ENCODE measurements at places on chromosomes 11 and 22.
A peak's percentile ranks its signal among the peaks of the same experiment; 100 is the strongest.

- DNase-seq: no peak
Measured at GRCh38 chr11:75626889-75627529, 41.8 kb downstream of the MAP6 start.

DNA sequence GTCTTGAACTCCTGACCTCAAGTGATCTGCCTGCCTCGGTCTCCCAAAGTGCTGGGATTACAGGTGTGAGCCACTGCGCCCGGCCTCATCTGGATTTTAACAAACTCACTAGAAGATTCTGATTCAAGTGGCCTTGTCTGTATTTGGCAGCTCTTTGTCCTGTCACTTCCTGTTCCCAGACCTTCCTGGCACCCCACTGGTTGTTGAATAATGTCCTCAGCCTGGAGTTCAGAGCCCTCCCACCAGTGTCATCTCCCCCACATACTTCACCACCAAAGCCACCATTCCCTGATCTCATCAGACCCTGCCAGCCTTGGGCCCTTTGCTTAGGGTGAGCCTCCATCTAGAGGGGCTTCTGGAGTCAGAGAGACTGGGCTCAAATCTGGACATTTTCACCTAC is 3.3 kb downstream of the PELI3 start:
- no peak for DNase-seq

DNA sequence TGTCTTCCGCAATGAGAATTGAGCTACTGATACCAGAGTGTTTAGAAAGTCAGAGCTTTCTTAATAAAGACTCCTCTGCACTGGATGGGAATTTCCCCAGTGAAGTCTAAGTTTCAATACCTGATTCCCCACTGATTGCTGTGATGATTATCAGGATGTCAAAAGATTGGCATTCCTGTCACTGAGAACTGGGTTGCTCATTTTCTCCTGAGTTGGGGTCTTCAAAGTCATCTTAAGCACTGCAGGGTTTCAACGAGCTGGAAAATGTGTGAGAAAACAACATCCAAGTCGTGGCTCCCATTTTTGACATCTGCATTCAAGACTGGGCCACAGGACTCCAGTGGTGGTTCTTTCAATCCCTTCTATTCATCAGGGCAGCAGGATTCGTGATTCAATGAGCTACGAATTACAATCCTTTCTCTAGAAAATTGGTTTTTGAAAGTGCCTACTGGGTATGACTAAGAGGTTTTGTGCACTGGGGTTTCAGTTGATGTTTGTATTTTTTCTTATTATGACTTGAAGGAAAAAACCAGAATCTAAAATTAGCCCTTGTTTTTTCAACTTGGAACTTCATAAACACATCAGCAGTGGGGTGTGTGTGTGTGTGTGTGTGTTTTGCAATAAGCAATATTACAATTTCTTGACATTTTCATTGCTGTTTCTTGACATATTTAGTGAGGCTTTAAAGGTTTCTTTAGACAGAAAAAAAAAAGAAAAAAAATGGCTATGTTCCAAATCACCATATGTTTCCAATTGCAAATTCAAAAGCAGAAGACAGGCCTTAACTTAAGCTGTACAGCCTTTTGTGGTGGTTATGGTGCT is 233.0 kb downstream of the FAM76B start:
- DNase-seq: no peak

DNA sequence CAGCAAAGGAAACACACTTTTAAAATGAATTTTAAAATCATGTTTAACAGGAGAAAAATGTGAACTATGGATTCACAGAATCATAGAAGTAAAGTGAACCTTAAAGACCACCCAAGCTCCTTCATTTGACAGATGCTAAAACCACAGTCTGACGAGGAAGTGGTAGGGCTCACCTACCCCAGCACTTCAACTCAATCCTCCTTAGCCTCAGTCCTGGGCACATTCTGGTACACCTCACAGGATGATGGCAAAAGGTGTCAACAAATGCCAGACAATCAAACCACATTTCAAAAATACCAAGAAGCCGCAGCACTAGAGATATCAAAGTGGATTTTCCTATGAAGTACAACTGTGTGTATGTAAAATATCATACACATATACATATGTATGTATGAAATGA is 43.1 kb downstream of the PITPNB start:
- DNase-seq: no peak

GRCh38 chr11:97622795-97623194 is 1233.0 kb downstream of the JRKL start:
- DNase-seq: no peak

DNA sequence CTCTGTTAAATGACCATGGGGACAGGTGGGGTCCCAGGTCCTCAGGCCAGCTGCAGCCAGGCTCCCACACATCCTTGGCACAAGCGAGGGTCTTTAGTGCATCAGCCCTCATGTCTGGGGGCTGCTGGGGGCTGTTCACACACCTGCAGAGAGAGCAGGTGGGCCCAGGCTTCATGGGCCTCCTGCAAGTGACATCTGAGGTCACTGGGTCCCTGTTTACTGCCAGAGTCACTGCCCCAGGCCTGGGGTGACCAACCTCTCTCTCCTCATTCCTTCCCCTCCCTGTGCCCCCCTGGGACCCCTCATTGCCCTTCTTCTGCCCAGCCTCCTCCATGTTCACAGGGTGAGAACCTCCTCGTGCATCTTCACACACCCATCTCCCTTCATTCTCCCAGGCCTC is 92.4 kb downstream of the RTL6 start:
- peak; percentile 27 for DNase-seq

GRCh38 chr11:109708184-109708583 is 286.2 kb downstream of the C11orf87 start:
- no peak for DNase-seq

- no peak for DNase-seq
Measured at GRCh38 chr11:134196756-134197155, 27.0 kb downstream of the NCAPD3 start.

GRCh38 chr22:31193092-31193491 is 19.0 kb upstream of the LIMK2 start:
- DNase-seq: no peak

DNA sequence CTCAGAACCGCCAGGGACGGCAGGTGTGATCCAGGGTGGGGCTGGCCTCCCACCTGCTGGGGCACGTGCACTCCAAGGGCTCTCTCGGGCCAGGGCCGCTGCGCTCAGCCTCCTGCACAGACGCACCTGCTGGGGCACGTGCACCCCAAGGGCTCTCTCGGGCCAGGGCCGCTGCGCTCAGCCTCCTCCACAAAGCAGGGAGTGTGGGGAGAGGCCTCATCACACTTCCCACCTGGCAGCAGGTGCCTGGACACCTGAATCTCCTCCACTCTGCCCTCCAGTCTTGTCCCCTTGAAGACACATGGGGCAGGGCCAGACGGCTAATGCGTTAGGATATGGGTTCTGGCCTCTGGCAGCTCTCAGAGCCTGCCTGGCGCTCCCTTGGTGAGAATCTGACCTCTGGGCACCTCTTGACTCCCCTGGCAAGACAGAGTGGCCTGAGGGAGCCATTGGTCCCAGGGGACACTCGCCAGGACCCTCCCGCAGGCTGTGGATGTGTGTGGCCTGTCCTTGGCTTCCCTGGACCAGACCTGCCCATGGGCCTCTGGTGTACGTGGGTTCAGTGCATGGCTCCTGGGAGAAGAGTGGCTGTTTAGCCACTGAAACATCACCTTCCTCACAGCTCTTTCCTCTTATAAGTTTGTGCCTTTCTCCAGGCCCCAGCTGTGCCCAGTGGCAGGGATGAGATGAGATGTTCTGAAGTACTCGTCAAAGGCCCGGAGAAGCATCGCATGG is 73.5 kb downstream of the BRD1 start:
- no peak for DNase-seq

DNA sequence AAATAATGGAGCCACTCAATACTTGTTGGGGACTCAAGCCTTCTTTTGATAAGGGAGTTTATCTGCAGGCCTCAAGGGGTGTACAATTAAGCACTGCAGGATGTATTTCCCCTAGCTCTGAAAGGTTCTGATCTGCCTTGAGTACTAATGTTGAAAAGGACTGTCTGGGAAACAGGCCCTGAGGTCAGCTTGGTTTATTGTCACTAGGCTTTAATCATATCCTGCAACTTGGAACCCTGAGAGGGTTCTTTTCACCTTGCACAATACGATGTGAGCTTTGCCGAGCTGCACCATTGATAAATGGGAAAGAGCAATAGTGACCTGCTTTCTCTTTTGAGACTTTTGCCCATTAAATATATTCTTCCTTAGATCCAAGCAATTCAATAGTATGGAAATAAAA is 31.6 kb upstream of the HORMAD2 start:
- DNase-seq: no peak

DNA sequence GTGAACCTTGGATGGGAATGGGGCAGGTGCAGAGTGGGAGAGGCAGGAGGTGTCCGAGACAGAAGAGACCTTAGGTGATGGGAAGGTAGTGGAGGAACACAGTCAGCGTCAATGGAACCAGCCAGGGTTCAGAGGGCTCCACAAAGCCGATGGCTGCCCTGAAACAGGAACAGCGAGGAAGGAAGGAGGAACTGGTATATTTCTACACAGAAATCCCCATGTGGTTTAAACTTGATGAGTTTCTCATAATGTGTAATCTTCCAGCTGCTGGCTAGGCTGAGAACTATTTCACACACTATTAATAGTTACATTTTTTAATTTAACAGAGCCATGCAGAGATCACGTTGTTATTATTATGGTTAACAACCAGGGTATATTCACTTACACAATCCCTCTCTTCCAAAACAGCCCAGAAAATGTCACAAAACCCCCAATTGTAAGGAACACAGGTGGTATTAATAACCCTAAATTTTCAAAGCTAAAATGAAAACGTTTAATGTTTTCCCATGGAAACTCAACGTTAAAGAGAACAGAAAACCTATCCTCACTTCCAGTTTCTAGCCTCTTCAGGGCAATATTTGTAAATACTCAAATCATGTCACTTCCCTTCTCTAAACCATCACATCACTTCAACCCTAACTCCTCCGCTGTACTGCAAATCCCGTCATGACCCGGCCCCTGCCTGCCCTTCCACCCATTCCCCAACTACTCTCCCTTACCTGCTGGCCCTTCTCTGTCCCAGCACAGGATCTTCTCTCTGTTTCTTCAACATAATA is 74.5 kb upstream of the ARFGAP3 start:
- DNase-seq: peak; percentile 43

DNA sequence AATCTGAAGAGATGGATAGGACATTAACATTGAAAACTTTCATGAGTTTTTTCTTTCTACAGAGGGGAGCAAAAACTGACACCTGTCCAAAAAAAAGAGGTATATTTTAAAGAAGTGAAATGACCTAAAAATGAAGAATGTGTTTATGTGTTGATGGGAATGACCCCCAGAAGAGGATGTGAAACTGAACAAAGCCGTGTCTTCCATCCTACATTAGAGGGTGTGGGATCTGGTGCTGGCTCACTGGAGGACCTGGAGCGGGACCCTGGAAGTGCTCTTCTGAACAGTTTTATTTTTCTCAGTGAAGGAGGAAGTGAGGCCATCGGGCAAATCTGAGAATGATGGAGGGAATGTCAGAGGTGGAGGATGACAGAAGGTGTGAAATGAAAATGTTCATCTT is 470.1 kb downstream of the NTM start:
- no peak for DNase-seq

- peak; percentile 47 for DNase-seq
Measured at GRCh38 chr11:77411137-77411707, 62.7 kb downstream of the PAK1 start.

GRCh38 chr22:48394787-48395186 is 1432.9 kb downstream of the BRD1 start:
- DNase-seq: no peak

All from right forelimb (tissue), 1 donor.